Fibroblast of mammary gland (primary cell): ENCODE measurements at places on chromosomes 2 and 18.

DNA sequence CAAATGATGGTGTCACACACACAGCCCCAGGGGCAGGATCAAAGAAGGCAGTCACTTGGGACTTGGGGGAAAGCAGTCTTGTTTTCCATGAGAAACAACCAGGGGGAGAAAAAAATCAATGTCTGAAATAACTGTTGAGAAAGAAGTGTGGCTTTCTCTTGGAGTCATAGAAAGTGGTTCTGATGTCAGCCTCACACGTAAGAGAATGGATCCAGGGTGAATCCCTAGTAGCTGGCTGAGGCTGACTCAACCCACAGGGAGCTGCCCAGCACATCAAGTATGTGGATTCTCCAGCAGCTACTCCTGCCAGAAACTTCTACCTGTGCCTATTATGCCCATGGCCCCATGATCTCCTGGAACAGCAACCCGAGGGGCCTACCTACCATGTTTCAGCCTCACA, 33.6 kb upstream of the ZBTB7C start:
- peak; percentile 53 for DNase-seq

DNA sequence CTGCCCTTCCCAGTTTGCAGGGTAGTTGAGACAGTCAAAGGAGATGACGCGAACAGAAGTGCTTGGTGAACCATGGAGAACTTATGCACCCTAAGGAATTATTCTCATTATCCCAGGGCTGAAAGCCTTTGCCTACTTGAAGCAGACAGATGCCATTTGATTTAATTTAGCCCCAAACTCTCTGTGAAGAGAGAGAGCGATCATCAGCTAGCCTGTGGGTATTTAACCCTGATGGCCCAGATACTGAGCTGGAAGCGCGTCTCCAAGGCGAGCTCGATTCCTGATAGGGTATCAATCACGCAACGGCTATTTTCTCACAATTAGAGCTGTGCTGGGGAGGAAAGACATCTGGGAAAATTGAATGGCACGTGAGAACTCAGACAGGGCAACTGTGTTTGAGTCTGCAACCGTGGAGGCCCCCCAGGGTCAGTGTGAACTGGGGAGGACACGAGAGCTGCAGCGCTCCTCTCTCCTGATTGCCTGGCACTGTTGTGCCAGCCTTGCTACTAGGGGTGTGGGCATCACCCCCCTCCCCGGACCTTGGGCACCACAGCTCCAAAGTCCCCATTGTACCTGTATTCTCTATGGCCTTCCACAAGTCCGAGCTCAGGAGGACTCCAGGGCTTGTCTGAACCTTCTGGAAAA, 73.2 kb downstream of the CAPN13 start:
- no peak for DNase-seq

DNA sequence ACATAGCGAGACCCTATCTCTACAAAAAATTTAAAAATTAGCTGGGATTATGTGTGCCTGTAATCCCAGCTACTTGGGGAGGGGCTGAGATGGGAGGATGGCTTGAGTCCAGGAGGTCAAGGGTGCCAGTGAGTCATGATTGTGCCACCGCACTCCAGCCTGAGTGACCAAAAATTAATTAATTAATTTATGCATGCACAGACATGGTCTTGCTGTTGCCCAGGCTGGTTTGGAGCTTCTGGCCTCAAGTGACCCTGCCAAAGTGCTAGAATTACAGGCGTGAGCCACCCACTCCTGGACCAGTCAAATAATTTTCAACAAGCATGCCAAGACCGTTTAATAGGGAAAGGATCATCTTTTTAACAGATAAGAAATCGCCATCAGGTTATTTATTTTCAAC, 57.7 kb upstream of the TFCP2L1 start:
- DNase-seq: no peak

DNA sequence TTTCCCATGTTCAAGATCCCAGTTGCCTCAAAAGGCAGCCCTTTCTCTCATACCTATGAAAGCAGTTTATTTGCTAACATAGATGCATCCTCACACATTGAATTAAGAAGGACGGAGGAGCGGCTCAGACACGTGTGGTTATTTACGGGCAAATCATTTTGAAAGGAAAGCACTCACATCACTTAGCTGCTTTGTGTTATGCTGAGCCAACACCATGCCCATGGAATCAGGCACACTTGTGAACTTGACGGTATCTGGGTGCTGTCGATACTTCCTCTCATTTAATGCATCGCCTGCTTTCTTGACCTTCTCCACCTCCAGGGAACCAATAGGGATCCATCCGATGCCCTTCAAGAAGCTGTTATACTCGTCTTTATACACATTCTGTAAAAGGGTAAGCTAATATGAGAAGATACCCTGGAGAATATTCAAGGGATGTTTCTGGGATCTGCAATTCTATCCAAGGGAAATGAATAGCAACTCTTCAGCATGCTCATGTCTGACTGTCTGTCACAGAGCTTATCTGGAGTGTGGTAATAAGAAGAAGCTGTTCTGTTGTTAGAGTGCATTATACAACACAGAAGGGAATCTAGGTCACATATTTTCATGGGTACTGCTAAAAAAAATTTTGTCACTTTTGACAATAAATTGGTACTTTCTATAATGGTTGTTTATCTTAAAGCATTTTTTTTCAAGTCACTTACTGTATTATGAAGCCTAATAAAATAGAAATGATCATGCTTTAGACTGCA, 63.3 kb downstream of the NEB start:
- no peak for DNase-seq
